ENCODE measurements at places on chromosomes 1 and 21.

- DNase-seq: no peak
Measured at GRCh38 chr21:38249256-38249655, 7.5 kb upstream of the KCNJ15 start.

- no peak for DNase-seq
Measured at GRCh38 chr1:101283443-101283842, 46.6 kb downstream of the S1PR1 start.

DNA sequence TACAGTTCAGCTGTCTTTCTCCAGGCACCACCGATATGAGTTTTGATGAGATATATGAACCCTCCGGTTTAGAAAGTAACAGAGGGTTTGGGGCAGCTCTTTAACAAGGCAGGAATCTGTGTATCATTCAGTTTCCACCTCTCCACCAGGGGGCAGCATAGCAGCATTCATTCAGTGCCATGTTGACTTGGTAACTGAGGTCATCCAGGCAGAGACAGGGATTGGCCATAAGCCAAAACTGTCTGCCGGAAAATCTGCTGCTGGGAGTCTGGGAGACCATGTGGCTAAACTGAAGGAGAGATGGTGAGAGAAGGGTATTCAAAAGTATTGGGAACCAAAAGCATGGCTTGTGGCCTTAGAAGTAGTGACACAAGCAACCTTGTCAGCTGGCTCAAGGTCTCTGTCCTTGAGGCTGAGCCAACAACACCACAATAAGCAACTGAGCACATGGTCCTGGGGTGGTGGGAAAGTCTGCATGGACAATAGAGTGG is 98.5 kb downstream of the LMX1A start:
- no peak for DNase-seq

DNA sequence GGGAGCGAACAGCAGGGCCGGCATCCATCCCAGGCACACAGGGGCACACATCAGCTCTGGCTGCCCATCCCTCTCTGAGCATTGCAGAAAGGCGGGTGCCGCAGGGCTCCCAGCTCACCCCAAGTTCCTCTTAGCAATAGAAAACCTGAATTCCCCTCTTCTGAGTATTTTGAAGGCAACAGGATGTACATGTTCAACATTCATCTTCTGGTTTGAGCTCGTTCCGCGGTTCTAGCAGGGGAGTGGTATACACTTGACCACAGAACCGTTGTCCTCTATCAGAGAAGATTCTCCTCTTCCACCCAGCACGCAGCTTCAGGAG is 23.6 kb downstream of the ACTA1 start:
- no peak for DNase-seq

- no peak for DNase-seq
Measured at GRCh38 chr1:44290250-44291094, 64.6 kb downstream of the ERI3 start.

- DNase-seq: no peak
Measured at GRCh38 chr21:21029164-21029563, 31.0 kb downstream of the NCAM2 start.

DNA sequence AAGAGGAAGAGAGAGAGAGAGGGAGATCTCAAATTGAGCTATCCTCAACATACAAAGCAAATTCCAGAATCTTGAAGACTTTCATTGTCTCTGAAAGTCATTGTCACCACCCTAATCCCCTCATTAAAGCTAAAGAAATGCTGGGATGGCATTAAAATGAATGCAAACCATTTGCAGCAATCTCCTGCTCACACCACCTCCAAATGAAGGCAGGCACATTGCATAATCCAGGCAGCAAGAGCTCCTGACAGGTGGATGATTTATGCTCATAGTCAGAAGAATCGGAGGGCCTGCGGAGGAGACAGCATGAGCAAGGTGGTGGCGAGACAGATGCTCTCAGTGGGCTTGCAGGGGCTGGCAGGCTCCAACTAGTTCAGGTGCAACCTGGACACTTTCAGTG is 90.2 kb downstream of the ESRRG start:
- DNase-seq: no peak

DNA sequence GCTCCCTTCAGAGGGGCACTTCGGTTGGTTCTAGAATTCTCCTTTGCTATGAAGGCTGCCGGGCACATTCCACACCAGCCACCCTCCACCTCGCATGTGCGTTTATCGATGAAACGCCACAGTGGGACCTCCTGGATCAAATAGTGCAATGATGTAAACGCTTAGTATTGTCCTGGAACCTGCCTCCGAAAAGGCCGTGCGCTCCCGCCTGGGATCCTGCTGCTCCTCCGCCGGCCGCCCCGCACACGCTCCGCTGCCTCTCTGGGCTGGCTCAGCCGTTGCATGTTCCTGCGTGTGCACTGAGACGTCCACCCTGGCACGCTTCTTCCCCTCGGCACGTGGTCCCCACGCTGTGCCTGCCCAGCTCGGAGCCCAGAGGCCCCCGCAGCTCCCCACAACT is 4.0 kb upstream of the TNFRSF14 start:
- no peak for DNase-seq

- DNase-seq: no peak
Measured at GRCh38 chr1:201013991-201014815, 9.3 kb downstream of the KIF21B start.
